Activated T-helper 1 cell treated with anti-CD3 and anti-CD28 coated beads, Interleukin-2, amount 50 U/mL, for 16 hours (primary cell): ENCODE measurements at places on chromosomes 2 and 18.

- DNase-seq = no peak
Measured at GRCh38 chr2:216071111-216071851, 10.3 kb downstream of the PECR start.

DNA sequence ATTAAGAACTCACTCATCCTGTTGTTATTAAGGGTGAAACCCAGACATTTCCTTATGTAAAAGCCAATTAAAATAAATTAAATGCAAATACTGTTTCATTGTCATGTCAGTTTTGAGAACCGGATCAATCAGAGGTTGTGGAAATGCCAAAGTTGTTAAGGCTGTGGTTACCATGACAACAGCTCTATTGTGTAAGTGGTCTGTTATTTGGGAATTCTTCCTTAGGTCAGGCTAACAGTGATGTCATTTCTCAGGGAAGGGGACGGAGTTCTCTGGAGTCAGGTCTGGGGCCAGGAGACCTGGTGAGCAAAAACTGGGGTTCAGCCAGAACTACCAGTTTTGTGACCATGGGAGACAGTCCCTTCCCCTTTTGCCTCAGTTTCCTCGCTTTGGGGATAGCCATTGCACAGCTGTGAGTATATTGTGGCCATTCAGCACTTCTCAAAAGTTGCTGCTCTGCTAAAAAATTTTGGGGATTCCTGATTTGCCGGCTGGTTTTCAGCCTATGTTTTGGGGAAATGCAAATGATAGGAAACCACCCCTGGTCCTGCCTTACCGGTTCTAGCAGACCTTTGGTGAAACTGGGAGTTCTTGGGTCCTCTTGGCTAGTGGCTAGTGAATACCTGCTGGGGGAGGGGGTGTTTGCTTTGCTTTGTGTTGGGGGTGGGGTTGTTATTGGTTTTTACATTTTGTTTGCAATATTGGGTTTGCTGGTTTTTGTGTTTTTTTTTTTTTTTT, 21.6 kb downstream of the HPCAL1 start:
- no peak for DNase-seq

DNA sequence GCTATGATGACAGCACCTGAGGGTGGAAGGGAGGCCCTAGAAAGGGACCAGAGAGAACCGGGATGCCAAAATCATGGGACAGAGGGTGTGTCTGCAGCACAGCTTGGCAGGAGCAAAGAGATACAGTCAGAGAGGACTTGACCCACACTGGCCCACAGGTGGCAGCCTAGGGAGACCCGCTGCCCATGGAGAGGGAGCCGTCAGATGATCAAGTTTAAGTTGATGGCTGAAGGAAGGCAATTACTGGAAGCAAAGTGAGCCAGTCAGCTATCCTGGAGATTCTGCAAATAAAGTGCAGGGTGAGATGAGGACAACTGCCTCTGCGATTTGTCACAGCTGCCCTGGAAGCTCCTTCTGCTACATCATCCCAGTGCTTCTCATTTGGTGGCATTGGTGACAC, 74.0 kb downstream of the CMPK2 start:
- DNase-seq = no peak

- no peak for DNase-seq
Measured at GRCh38 chr2:75949385-75950030, 238.8 kb upstream of the GCFC2 start.

DNA sequence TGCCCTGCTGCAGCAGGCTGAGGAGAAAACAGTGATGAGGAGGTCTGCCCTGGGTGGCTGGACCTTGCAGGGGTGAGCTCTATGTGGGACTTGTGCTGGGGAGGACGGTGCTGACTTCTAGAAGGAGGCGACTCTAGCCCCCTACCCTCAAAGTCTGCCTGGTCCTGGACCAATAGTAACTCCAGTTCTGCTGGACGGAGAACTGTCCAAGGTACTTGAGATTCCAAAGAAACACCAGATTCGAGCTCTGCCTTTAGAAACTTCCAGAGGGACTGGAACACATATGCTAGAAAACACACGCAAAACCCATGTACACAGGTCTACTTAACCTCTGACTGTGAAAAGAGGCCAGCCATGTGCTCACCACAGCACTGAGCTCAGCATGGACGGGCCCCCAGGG, 260.6 kb downstream of the TWIST2 start:
- DNase-seq = no peak

DNA sequence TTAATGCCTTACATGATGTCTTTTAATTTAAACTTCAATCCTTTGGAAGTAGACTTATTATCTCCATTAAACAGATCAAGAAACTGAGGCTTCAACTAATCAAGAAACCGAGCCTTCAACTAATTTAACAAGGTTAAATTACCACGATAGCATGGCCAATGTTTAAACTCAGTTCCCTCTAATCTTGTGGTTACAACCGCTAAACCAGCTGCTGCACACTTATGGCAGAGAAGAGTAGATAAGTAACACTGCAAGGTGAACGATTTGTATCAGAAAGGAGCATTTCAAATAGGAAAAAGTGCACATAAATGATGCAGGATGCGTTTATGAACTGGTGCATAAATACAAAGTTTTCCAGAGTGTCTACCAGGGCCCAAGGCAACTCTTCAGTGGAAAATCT, 144.6 kb upstream of the CAVIN2 start:
- DNase-seq = no peak

DNA sequence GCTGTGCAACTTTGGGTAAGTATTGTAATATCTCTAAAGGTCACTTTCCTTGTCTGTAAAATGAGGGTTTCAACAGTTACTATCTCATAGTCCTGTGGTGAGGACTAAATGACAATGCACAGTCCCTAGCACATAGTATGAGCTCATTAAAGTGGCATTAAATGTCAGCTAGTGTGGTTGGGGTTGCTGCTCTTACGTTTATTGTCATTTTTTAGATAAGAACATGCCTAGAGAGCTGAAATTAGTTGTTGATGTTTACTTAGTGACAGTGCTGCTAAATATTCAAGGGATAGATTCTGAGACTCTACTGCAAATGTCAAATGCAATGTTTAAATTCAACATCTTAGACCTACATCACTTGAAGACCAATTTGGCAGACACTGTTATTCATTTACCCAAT, 356.1 kb upstream of the ETAA1 start:
- no peak for DNase-seq

GRCh38 chr2:1032030-1032429, 81.4 kb downstream of the SNTG2 start:
- no peak for DNase-seq

- DNase-seq = no peak
Measured at GRCh38 chr2:84796798-84797197, 84.1 kb downstream of the TRABD2A start.

DNA sequence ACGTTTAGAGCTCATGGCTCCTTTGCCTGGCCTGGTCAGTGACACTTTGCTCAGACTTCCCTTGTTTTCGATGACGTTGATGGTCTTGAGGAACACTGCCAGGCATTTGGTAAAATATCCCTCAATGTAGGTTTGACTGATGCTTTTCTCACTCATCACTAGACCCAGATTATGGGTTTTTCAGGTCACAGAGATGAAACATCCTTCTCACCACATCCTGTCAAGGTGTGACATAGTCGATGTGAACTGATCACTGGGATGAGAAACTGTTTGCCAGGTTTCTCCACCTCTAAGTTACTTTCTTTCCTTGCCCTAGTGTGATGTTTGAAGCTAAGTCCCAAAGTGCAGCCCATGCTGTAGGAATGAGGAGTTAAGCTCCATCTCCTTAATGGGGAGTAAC, 81.5 kb downstream of the AFF3 start:
- no peak for DNase-seq

DNA sequence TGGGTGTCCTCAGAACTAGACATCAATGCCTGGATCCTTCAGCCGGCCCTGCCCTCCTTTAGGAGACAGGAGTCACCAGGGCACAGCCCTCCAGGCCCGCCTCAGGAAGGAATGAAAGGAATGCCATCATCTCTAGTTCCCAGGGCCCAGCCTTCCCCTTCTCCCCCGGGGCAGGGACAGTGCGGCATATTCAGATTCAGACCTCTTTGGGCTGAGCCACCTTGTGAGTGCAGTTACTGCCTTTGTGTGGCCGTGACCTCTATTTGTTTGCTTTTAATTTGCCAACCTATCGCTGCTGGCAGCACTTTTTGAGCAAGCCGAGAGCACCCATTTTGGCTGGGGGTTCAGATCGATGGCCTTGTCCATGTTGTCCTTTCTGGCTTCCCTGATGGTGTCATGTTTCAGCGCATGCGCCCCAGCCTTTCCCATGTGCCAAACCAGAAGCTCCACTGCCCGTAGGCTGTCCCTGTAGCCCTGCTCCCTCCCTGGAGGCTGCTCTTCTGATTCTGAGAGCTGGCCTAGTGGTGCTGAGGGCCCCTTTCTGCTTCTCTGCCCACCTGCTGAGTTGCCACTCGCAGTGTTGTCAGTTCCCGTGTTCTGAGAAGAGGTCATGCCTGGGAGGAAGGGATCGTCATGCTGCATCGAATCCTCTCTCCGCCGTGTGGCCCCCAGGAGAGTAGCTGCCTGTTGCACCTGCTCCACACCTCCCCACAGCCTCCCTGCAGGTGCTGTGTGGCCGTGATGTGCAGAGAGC, 10.9 kb downstream of the ANKRD23 start:
- DNase-seq = no peak

GRCh38 chr2:179235463-179236108, 29.0 kb downstream of the SESTD1 start:
- no peak for DNase-seq

DNA sequence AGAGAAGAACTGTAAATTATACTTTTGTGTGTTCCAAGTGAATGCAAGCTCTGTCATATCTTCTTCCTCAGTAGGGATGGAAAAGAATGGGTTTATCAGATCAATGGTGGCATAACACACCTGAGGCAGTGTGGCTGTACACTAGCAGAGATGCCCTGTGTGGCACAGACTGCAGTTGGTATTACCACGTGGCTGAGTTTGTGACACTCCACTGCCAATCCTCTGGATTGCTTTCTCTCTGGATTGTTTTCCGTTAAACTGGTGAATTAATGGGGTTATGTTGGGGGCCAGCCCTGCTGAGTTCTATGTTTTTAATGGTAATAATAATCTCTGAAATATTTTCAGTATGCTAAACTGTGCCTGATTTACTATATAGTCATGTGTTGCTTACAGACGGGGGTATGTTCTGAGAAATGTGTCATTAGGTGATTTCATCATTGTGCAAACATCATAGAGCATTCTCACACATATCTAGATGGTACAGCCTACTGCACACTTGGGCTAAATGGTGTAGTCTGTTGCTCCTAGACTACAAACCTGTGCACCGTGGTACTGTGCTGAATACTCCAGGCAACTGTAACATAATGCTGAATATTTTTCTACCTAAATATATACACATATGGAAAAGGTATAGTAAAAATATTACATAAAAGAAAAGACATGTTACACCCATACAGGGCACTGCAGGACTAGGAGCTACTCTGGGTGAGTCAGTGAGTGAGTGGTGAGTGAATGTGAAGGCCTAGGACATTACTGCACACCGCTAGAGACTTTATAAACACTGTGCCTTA, 84.7 kb upstream of the ST6GAL2 start:
- DNase-seq = no peak

DNA sequence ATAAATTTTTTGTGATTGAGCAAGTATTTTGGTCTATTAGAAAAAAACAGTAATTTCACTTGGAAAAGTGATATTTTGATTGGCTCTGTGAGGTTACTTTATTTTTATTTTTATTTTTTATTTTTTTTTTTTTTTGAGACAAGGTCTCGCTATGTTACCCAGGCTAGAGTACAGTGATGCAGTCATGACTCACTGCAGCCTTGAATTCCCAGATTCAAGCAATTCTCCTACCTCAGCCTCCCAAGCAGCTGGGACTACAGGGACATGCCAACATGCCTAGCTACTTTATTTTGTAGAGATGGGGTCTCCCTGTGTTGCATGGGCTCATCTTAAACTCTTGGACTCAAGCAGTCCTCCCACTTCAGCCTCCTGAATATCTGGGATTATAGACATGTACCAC, 60.9 kb upstream of the MGAT5 start:
- DNase-seq = no peak

DNA sequence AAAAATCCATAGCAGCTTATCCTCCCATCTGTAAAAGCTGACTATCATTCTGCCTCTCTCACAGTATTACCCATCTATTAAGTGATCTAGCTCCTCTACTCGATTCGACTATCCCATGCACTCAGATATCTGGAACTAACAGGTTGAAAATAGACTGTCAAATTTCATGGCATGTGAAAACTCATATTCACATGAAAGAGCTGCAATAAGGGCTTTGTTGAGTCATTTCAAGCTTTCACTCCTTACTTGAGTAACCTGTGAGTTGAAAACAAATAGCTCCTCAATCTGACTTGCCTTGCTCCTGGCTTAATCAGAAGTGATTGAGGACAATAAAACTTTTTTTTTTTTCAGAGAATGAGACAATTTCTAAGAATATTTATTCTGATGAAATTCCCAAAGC, 192.4 kb upstream of the ERBB4 start:
- no peak for DNase-seq

GRCh38 chr2:230885463-230886130, 20.9 kb downstream of the ITM2C start:
- DNase-seq = no peak

GRCh38 chr2:100135415-100135814, 7.0 kb downstream of the AFF3 start:
- no peak for DNase-seq

DNA sequence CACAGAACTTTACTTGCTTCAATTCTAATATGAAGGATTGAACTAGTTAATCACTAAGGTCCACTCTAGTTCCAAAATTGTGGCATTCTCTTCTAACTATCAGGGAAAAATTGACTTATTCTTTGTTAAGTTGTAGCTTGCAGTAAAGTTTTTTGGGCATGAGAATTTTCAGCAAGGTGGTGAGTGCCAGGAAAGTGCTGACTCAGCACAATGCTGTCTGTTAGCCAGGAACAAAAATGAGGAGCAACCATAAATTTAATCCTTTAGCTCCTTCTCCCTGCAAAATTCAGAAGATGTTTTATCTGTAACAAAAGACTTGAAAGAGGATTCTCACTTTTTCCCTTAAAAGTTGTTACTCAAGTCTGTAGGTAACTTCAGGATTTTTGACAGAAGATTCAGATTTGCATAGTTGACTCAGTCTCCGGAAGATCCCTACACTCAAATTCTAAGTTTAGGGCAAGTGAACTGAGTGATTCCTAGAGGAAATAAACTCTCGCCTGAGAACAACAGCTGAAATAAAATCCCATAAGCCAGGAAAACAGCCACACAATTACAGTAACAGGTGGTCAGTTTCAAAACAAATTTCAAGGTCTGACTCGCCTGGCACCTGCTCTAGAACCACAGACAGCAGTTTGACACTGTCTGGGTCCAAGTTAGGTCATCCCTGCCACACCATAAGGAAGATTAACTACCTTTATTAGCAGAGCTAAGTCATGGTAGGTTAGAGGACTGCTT, 20.2 kb upstream of the DARS1 start:
- no peak for DNase-seq

- DNase-seq = no peak
Measured at GRCh38 chr2:179104736-179105135, 54.8 kb upstream of the CCDC141 start.
